Smooth muscle cell of the pulmonary artery (primary cell): ENCODE measurements at places on chromosomes 4 and X. TPM values are rescaled to one million over a fixed set of nuclear protein-coding genes. Genes with fewer than 3 reads are reported as not detected.

Gene HSFX4
- not detected in 2 replicates for total RNA-seq

Gene OGT
- total RNA-seq, result 113 and 128 TPM in 2 replicates

Gene RAB39B
- total RNA-seq, result 0.72 and 1.9 TPM in 2 replicates

Gene FAM149A
- 3.1 and 3.6 TPM in 2 replicates for total RNA-seq

Gene CPE
- 101 and 123 TPM in 2 replicates for total RNA-seq

Gene RNF150
- 3.3 and 5.6 TPM in 2 replicates for total RNA-seq

Gene BEND2
- not detected in 2 replicates for total RNA-seq

Gene USP26
- total RNA-seq, result not detected in 2 replicates

Gene MAGEA9B
- not detected in 2 replicates for total RNA-seq

Gene VGLL1
- not detected in 2 replicates for total RNA-seq
